Ascending aorta (tissue), 2 donors: ENCODE measurements at places on chromosomes 12 and 14.

- DNase-seq: no peak
Measured at GRCh38 chr14:69620211-69620611, 8.8 kb downstream of the SUSD6 start.

DNA sequence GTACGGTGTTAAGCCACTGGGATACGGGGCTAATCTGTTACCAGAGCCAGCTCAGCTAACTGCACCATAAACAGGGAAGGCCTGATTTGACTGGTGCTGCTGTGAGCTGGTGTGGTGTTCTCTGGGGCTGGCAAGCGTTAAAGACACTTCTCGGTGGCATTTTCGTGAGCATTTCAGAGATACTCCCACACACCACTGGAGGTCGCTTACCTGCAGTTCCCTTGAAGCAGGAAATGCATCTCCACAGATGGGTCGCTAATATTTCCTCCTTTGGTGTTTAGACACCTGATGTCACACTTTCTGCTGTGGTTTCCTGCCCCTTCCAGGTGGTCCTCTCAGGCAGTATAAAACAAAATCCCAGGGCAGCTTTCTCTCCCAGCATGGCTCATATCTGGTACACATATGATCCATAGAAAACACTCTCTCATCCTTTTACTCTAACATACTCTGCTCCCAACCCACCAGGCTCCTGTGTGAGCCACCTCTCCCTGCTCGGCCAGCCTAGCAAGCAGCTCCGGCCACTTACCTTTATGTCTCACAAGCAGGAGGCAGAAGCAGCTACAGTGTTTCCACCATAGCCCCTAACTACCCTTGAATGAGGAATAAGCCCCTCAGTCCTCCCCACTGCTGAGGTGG, 129.9 kb upstream of the GRIN2B start:
- DNase-seq: no peak

GRCh38 chr12:19710811-19711793, 271.8 kb downstream of the AEBP2 start:
- DNase-seq: peak; percentile 94

- DNase-seq: no peak
Measured at GRCh38 chr12:102513272-102513671, 32.9 kb upstream of the IGF1 start.

DNA sequence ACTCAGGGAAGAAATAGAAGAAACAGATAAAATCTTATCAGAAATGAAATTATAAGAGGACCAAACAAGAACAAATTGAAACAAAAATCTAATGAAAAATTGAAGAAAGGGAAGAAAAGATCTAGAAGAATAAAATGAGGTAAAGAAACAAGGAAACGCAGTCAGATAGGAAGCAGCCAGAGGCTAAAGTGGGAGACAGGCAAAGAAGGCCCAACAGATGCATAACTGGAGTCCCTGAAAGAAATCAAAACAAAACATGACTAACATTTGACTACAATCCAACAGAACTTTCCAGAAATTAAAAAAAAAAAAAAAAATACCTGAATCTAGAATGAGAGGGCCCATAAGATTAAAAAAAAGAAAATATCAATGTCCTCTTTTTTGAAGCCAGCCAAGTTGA, 65.6 kb downstream of the AMN start:
- no peak for DNase-seq

- no peak for DNase-seq
Measured at GRCh38 chr14:96584199-96584906, 82.2 kb downstream of the PAPOLA start.

DNA sequence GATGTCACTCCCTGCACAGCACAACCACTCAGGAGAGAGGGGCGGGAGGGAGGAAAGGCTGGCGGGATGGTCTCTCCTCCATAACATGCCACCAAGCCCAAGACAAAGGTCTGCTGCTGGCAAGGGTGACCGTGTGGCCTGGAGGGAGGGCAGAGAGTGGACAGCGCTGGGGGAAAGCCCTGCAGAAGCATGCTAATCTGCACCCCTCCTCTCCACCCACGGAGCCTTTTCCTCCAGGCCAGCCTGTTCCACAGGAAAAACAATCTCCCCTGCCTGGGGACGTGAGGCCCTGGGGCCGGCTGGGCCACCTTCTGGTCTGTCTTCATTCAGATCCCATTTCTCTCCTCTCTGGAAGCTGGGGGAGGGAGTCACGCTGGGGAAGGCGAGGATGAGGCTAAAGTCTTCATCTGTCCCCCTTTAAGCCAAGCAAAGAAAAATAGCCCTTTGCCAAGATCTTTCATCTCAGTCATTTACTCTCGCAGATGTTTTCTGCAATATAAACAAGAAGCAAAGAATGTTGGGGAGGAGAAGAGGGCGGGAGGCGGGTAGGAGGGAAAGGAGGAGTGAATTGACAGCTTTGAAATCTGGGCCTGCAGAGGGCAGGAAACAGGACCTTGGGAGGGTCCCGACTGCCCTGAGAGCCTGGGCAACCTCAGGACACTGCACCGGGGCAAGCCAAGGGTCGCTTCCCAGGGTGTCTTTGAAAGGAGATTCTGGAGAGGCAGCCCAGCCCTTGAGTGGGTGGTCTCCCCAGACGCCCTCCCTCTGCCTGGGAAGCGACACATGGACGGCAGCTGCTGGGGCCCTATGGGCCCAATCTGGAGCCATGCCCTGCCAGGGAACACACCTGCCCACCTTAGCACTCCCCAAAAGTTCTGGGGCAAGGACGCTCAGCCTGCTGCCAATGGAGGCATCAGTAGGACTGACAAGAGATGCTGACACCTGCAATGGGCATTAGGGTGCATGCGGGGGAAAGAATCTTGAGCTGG, 133.6 kb downstream of the ZFP36L1 start:
- DNase-seq: no peak
